C1 segment of cervical spinal cord (tissue), 14 donors: ENCODE measurements at places on chromosomes 4 and X.
A peak's percentile ranks its signal among the peaks of the same experiment; 100 is the strongest.

DNA sequence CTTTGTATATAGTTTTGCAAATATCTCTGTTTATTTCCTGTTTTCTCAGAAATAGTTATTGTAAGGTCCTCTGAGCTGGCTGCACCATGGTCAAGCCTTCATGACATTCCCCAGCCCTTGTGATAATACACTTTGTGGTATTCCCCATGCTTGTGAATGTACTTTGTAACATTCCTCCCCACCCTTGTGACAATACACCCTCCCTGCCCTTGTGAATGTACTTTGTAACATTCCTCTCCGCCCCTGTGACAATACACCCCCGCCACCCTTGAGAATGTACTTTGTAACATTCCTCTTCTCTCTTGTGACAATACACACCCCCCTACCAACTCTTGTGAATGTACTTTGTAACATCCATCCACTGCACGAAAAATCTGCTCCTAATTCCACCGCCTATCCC lies 530.7 kb downstream of the CENPC start:
- no peak for DNase-seq

DNA sequence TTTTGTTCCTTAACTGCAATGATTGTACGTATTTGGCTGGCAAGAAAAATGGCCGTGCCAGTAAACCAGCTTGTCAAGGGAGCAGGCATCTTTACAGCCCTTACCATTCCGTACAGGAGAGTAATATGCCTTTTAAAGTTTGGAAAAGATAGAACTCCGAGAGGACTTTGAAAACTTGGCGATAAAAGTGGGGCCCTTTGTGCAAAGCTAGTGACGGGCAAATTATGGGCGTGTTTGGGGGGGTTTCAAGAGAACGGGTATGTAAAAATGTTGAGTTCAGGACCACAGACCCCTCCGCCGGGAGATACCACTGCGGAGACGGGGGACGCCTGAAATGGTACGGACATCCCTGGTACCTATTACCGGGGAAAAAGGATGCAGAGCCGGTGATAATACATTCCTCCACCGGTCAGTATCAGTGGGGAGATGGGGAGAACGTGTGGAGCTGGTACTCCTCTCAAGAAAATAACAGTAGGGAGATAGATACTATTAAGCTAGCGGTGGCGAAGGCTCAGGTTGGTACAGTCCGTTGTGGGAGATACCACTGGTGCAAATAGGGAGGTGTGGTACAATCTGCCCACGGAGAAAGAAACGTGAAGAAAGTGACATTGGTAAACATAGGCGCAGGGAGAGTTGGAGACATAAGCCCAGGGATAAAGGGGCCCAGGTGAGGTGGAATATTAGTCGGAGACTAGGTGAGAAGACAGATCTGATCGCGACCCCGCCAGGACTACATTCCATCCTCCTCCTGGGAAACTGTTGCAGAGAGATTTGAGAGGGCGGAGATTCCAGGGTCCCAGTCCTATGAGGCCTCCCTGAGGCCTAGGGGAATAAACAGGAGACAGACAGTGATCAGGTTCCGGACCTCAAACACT lies 14.5 kb downstream of the SPACA5 start:
- peak; percentile 87 for DNase-seq

DNA sequence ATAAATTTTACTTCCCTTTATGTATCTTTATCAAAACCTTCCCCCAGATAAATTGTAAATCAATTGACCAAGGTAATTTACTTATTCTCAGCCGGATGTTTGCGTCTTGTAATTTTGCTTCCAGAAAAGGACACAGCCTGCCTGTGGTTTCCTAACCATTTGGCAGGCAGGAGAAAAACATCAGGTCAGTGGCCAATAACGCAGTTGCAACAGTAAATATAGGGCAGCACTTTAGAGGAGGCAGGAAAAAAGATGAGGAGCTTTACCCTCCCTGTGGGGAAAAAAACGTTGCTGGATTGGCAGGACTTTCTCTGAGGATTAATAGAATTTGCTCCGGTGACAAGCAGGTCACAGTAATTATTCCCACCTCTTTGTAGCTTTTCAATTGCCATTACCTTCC lies 2618.1 kb downstream of the ARAP2 start:
- no peak for DNase-seq

GRCh38 chr4:34664051-34664450 lies 1580.3 kb downstream of the ARAP2 start:
- no peak for DNase-seq

DNA sequence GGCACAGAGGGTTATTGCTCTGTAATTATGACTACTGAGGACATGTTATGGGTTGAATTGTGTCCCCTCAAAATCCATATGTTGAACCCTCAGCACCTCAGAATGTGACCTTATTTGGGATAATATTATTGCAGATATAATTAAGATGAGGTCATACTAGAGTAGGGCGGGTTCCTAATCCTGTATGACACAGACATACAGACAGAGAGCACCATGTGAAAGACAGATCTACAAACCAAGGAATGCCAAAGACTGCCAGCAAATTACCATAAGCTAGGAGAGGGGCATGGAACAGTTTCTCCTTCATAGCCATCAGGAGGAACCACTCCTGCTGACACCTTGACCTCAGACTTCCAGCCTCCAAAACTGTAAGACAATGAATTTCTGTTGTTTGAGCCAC lies 115.2 kb upstream of the OTUD4 start:
- no peak for DNase-seq

DNA sequence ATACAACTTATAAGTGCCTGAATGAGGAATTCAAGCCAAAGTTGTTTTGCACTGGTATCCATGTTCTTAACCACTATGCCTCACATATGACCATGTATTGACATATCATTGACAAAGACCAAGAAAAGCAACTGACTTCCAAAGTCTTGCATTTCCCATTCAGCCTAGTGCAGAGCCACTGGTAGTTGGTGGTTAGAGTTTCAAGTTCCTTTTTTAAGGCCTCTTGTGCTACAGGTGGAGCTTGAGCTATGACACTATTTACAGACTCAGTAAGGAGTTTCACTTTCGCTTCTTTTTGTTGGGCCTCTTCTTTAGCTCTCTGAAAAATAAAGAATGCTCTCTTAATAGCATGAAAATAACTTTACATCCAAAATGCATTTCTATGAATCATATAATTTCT lies 763.0 kb downstream of the DMD start:
- DNase-seq = no peak

DNA sequence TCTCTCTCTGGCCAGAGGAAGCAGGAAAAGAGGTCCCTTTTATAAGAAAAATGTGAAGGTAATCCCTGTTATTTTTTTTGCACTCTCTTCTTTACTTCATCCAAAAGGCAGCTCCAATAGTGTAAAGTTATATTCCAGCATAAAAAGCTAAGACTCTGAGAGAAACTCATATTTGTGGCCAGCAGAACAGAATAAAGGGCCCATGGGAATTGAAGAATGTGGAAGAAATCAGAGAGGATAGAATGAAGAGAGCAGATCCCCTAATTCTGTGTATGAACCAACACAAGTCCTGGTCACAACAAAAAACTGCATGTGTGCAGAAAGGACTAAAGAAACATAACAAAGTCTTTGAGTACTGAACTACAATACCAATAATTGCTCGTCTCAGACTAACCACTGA lies 22.3 kb downstream of the RPS6KA6 start:
- no peak for DNase-seq

DNA sequence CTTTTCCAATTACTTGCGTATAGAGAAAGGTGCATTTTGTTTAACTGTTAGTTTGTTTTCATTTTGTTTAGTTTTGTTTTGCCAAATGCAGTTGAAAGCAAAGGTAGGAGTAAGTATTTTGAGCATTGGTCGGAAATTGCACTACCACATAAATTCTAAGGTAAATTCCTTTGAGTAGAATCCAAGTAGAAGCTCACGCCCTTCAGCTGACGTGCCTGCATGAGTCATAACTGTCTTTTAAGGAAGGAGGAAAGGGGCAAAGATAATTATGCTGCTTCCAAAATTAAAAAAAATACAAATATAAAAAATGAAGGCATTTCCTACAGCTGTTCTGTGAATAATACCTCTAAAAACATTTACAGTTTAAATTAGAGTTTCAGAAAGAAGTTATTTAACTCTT lies 110.2 kb upstream of the MYOZ2 start:
- DNase-seq = no peak
